ENCODE measurements at places on chromosomes 11 and 22.

DNA sequence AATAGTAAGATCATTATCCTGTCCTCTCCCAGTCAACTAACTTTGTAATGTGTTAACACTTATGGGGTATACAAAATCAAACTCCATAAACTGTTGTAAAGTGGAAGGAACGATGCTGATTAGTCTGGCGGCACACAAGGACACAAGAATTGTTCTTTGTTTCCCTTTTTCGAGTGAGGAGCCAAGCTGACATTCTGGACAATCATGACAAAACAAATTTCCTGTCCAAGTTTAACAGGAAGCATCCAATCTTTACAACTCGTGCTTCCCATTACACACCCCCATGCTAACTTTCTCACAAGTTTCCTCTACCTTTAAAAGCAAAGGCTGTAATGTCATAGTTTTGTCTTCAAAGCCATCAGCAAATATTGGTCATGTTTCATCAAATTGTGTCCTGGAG lies 20.4 kb upstream of the LDLRAD3 start:
- DNase-seq: no peak

DNA sequence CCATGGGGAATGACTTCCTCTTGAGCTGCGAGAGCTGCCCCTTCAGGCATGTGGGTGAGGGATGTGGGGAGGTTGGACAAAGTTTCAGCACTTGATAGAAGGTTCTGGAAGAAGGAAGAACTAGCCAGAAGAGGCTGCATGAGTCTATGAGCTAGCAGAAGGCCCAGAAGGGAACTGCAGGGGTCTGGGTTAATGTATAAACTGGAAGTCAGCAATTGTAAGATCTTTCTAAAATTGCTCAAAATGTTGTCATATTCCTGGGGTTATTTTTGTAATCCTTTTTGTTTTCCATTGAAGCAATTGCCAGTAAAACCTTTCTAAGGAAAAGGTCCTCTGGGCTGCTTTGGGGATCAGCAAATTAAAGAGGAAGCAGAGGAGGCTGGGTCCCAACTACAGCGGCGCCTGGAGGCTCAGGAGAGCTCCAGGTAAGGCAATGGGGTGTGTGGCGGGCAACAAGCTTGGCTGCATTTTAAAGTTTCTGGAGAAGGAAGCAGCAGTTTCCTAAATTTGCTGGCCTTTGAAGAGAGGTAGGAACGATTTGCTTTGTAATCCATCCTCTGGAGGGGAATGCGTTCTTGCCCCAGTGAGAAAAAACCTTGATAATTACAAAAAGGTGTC lies 29.2 kb downstream of the ADAMTS15 start:
- peak; percentile 47 for DNase-seq

GRCh38 chr11:77395460-77396173 lies 78.3 kb downstream of the PAK1 start:
- peak; percentile 13 for DNase-seq

DNA sequence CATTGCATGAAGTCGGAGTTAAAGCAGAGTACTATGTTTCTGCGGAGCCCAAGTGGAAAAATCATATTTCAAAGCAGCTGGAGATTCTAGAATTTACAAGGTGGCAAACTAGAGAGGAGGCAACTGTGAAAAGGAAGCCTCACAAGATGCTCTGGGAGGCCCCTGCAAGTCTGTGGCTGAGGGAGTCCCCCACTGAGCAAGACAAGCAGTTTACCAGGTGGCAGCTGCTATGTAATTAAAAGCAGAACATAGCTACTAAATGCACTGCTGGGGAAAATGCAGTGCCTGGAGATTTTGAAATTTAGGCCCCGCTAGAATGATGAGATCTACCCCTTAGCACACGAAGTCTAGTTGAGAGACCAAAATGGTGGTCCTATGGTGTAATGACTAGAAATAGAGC lies 728.0 kb downstream of the OPCML start:
- no peak for DNase-seq

- no peak for DNase-seq
These were observed 32.8 kb upstream of the LINC01488 start for GRCh38 chr11:69448471-69449284.

DNA sequence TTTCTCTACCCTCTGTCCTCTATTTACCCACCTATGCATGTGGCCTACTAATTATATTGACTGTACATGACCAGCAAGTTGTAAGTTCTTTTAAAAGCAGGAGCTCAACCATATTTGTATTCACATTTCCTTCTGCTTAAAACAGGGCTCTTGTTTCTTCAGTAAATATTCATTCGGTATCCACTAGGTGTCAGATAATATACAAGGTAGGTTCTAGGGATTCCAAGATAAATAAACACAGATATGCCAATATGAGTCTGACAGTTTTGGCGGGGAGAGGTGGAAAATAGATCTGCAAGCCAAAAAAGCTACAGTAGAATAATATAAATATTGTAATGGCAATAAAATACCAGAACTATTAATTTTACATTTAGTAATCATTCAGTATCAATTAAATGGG lies 15.3 kb upstream of the RAB30 start:
- no peak for DNase-seq

DNA sequence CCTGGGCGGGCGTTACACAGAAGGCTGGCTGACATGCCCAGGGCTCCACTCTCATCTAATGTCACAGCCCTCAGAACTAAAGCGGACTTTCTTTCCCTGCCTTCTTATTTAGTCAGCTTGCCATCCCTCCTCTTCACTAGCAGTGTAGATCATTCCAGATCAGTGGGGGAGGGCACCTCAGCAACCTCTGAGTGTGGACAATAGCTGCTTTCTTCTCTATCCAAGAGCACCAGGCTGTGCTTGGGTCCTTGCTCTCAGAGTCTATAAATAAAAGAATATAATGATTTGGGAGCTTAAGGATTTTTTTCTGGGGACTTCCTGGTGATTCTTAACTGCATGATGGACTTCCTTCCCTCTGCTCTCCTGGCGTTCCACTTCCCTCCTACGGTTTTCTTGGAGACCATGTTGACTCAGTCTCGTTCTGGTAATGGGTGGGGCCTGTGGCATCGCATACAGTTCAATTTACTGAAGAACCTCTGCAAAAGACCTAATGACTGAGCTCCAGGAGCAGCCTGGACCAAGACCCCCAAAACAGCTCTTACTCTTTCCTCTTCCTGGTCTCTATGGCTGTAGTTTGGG lies 2.9 kb upstream of the HMBS start:
- no peak for DNase-seq

All from H7 (cell line).